ENCODE measurements at places on chromosomes 12 and 14. TPM values are rescaled to one million over a fixed set of nuclear protein-coding genes. Genes with fewer than 3 reads are reported as not detected.

The WNT5B gene
- total RNA-seq, result 19.9 TPM

The MMP19 gene
- 3.8 TPM for total RNA-seq

The CNIH1 gene
- 275 TPM for total RNA-seq

The KLRC1 gene
- 0.30 TPM for total RNA-seq
